ENCODE measurements at places on chromosomes 7 and 10. TPM values are rescaled to one million over a fixed set of nuclear protein-coding genes. Genes with fewer than 3 reads are reported as not detected.

C10orf105 gene
- total RNA-seq = not detected

EGFR gene
- total RNA-seq = 37.3 TPM

CCL24 gene
- total RNA-seq = not detected

BHLHA15 gene
- 108 TPM for total RNA-seq

TRPV5 gene
- total RNA-seq = not detected

SPDYE2 gene
- not detected for total RNA-seq

PLXNA4 gene
- total RNA-seq = 10.3 TPM

ZNF804B gene
- 0.37 TPM for total RNA-seq

- no peak overlapping the region for H3K27ac ChIP-seq
- H3K27me3 ChIP-seq = no peaks in the 10 kb centered on the region
- no peaks in the 10 kb centered on the region for H3K36me3 ChIP-seq
- H3K4me3 ChIP-seq = no peak overlapping the region
- no peak for DNase-seq
- no peaks in the 10 kb centered on the region for H3K4me1 ChIP-seq
These were observed 294.7 kb downstream of the PRKG1 start for GRCh38 chr10:51368943-51369342.

- no peak for DNase-seq
- no peaks in the 10 kb centered on the region for H3K36me3 ChIP-seq
- no peak overlapping the region for H3K4me3 ChIP-seq
- peaks cover 6% of the 10 kb centered on the region for H3K27me3 ChIP-seq
These were observed 196.9 kb upstream of the GHITM start for GRCh38 chr10:83942410-83942809.

- DNase-seq = no peak
- no peaks in the 10 kb centered on the region for H3K27me3 ChIP-seq
- no peaks in the 10 kb centered on the region for H3K4me1 ChIP-seq
- H3K4me3 ChIP-seq = no peak overlapping the region
These were observed 40.9 kb downstream of the HDAC9 start for GRCh38 chr7:18536486-18536885.

- H3K27ac ChIP-seq = no peak overlapping the region
- H3K4me3 ChIP-seq = no peak overlapping the region
- H3K4me1 ChIP-seq = peaks cover 27% of the 10 kb centered on the region
- H3K36me3 ChIP-seq = no peaks in the 10 kb centered on the region
- no peaks in the 10 kb centered on the region for H3K27me3 ChIP-seq
- DNase-seq = peak; percentile 87
These were observed 9.6 kb upstream of the AGR3 start for GRCh38 chr7:16891338-16891737.

GRCh38 chr10:29948881-29949355 is 110.5 kb downstream of the JCAD start:
- H3K4me3 ChIP-seq = no peak overlapping the region
- H3K27ac ChIP-seq = no peak overlapping the region
- no peaks in the 10 kb centered on the region for H3K27me3 ChIP-seq
- H3K4me1 ChIP-seq = peaks cover 4% of the 10 kb centered on the region
- no peak for DNase-seq
- no peaks in the 10 kb centered on the region for H3K36me3 ChIP-seq

DNA sequence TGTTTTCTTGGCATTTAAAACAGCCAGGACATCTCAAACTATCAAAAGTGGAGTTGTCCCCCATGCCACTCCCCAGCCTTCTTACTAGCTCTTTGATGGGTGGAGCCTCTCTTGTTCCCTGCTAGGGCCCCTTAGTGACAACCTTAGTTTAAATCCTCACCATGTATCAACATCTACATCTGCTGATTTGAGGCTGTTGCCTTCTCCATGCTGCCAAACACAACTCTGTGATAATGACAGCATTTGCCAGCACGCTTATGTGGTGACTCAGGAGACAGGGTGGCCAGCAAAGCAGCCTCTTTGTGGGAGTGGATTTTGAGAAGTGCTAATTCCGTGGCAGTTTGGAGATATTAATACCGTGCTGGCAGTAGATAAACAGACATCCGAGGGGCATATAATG is 145.4 kb downstream of the LRRC4 start:
- H3K4me3 ChIP-seq = no peak overlapping the region
- no peaks in the 10 kb centered on the region for H3K27me3 ChIP-seq
- H3K36me3 ChIP-seq = peaks cover 13% of the 10 kb centered on the region
- DNase-seq = no peak
- H3K27ac ChIP-seq = no peak overlapping the region

- DNase-seq = no peak
- H3K4me3 ChIP-seq = no peak overlapping the region
These were observed 146.7 kb downstream of the WNT2 start for GRCh38 chr7:117176206-117176605.

- H3K4me3 ChIP-seq = no peak overlapping the region
- H3K4me1 ChIP-seq = no peaks in the 10 kb centered on the region
- H3K27ac ChIP-seq = no peak overlapping the region
- no peaks in the 10 kb centered on the region for H3K36me3 ChIP-seq
These were observed 135.8 kb downstream of the RAMP3 start for GRCh38 chr7:45293295-45293942.

DNA sequence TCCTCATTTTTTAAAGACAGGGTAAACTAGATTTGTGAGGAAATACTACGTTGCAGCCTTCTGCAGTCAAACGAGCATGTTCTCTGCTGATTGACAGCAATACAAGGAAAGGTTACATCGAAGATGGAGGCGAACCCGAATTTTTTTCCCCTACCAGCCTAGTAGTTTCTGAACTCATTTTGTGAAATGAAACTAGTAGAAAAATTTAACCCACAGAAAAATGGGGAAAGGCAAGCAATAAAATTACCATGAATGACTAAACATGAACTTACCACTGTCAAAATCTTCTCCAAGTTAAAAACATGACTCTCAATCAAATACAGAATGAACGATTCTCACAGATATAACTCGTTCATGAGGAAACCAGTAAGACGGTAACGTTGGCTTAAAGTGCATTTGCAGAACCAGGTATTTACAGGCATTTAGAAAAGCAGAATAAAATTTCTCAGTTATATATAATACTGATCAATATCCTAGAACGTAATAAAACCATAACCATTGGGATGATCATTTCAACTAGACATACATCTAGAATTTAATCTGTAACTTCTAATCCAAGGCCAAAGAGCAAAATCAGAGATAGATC is 73.9 kb downstream of the CELF2 start:
- no peaks in the 10 kb centered on the region for H3K36me3 ChIP-seq
- DNase-seq = no peak
- no peaks in the 10 kb centered on the region for H3K27me3 ChIP-seq
- no peak overlapping the region for H3K4me3 ChIP-seq
- no peak overlapping the region for H3K27ac ChIP-seq

GRCh38 chr10:30282221-30282620 is 66.9 kb downstream of the MTPAP start:
- no peaks in the 10 kb centered on the region for H3K4me1 ChIP-seq
- H3K27me3 ChIP-seq = no peaks in the 10 kb centered on the region
- H3K4me3 ChIP-seq = no peak overlapping the region
- H3K36me3 ChIP-seq = no peaks in the 10 kb centered on the region
- H3K27ac ChIP-seq = no peak overlapping the region

- no peak overlapping the region for H3K27ac ChIP-seq
- H3K4me3 ChIP-seq = no peak overlapping the region
- H3K36me3 ChIP-seq = peaks cover 54% of the 10 kb centered on the region
- no peaks in the 10 kb centered on the region for H3K27me3 ChIP-seq
- no peaks in the 10 kb centered on the region for H3K4me1 ChIP-seq
These were observed 166.0 kb downstream of the PIP4K2A start for GRCh38 chr10:22548344-22548743.

DNA sequence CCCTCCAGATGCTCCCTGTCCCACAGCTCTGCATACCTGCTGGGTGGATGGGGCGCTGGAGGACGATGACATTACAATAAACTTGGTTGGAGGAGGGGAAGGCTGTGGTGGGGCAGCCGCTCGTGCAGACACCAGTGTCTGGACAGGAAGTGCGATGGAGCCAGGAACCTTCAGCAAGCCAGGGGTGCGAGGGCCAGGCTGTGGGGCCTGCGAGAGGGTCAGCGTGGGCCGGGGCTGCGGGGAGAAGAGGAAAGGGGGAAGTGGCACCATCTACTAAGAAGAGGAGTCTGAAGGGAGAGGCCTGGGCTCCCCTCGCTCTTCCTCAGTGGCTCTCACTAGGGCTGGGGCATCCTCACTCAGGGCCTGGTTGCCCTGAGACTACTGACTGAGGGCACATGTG is 6.4 kb downstream of the AP4M1 start:
- peaks cover 100% of the 10 kb centered on the region for H3K36me3 ChIP-seq
- H3K4me3 ChIP-seq = no peak overlapping the region
- no peak for DNase-seq
- no peaks in the 10 kb centered on the region for H3K4me1 ChIP-seq
- no peak overlapping the region for H3K27ac ChIP-seq
- H3K27me3 ChIP-seq = no peaks in the 10 kb centered on the region

- H3K27ac ChIP-seq = no peak overlapping the region
- no peaks in the 10 kb centered on the region for H3K27me3 ChIP-seq
- no peak overlapping the region for H3K4me3 ChIP-seq
- peaks cover 67% of the 10 kb centered on the region for H3K36me3 ChIP-seq
- DNase-seq = no peak
- H3K4me1 ChIP-seq = peaks cover 11% of the 10 kb centered on the region
These were observed 10.5 kb upstream of the ANKRD61 start for GRCh38 chr7:6020371-6021286.

GRCh38 chr7:46685051-46685450 is 764.0 kb upstream of the IGFBP3 start:
- H3K27me3 ChIP-seq = no peaks in the 10 kb centered on the region
- H3K36me3 ChIP-seq = no peaks in the 10 kb centered on the region
- H3K4me3 ChIP-seq = no peak overlapping the region
- peaks cover 6% of the 10 kb centered on the region for H3K4me1 ChIP-seq
- no peak for DNase-seq
- no peak overlapping the region for H3K27ac ChIP-seq

DNA sequence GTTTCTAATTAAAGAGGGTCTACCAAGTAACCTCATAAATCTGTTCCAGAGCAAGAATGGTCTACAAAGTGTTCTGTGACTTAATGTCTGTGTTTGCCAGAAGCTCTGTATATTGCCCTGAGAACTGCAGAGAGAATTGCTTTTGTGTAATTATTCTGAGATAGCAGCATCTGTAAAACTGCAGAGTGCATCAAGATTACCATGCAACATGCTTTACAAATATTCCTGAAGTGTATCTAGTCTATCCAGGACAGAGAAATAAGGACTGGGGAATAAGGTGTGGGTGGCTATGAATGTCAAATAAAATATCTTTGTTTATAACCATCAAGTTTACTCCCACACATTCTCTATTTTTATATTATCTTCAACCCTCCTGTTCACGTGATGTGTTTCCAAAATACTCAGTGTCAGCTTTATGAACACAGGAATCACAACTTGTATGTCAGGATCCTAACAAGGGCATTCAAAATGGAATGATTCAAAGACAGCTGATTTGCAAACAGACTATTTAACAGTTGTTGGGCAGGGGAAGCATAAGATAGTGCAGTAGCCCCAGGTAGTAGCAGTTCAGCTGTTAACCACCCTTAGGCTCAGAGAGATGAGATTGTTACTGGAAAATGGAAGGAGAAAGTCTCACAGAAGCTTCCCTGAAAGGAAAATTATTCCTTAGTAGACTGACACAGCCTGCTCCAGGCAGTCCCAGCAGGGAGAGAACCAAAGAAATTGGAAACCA is 15.3 kb upstream of the LIPA start:
- H3K4me1 ChIP-seq = no peaks in the 10 kb centered on the region
- H3K36me3 ChIP-seq = no peaks in the 10 kb centered on the region
- DNase-seq = no peak

DNA sequence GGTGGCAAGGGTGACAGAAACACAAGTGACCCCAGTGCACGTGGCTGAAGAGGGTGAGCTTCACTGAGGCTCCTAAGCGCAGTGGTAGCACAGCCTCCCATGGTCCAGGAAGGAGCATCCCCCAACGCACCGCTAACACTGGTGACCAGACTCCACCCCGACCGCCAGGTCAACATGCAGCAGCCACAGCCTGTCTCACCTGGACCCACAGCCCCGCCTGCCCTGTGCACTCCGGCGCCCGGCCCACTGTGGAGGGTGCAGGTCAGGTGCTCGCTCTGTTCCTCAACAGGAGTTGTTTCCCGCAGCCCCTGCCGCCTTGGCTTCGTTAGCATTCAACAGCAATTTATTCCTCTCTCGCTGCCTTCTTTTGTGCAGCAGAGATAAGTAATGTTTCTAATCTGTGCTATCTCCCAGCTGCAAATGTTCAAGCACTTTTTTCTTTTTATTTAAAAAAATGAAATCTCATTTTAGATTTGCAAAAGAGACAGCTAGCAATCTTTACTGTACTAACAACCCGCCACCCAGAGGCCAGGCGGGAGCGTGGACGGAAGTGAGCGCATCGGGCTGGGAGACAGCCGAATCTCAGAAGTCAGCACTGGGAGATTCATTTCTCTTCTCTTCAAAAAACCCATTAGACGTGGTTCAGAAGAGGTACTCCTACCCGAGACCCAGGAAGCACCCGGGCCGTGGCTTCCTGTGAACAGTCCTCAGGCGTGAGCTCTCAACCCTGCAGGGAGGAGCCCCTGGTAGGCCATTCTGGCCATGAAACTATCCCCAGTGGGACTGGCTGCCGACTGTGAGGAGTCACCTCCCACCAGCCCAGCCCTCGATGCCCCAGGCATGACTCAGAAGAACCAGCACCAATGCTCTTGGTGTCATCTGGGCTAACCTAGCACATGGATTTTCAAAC is 133.4 kb downstream of the MAD1L1 start:
- H3K4me3 ChIP-seq = no peak overlapping the region
- no peak overlapping the region for H3K27ac ChIP-seq
- no peaks in the 10 kb centered on the region for H3K36me3 ChIP-seq
- no peaks in the 10 kb centered on the region for H3K27me3 ChIP-seq

DNA sequence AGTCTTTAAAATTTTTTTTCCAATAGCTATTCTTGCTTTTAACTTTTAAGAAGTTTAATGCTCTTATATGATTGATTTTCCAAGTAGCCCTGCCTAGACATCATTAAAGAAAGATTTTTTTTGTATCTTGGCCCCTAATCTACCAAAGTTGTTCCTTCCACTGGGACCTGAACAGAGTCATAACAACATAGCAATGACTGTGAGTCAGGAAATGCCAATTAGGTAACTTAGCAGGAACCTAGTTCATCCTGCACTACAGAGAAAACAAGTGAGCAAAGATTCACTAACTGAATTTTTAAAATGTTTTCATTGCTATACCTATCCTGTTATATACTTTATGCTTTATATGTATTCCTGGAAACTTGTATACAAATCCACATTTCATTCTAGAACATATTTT is 284.7 kb downstream of the BICC1 start:
- no peak overlapping the region for H3K27ac ChIP-seq
- no peaks in the 10 kb centered on the region for H3K36me3 ChIP-seq
- no peaks in the 10 kb centered on the region for H3K4me1 ChIP-seq
- DNase-seq = no peak
- no peaks in the 10 kb centered on the region for H3K27me3 ChIP-seq
- H3K4me3 ChIP-seq = no peak overlapping the region
